ENCODE measurements at places on chromosomes 1 and 21. TPM values are rescaled to one million over a fixed set of nuclear protein-coding genes. Genes with fewer than 3 reads are reported as not detected.

HCRTR1 gene
- 0.17 TPM for polyA plus RNA-seq

ARMH1 gene
- polyA plus RNA-seq: 5.6 TPM

PODN gene
- polyA plus RNA-seq: 1.4 TPM

ALPL gene
- 30.4 TPM for polyA plus RNA-seq

GCSAML gene
- 1.1 TPM for polyA plus RNA-seq

SERTAD4 gene
- 4.9 TPM for polyA plus RNA-seq

NR0B2 gene
- polyA plus RNA-seq: 1.3 TPM

FLG2 gene
- polyA plus RNA-seq: 0.03 TPM

CNKSR1 gene
- 10.3 TPM for polyA plus RNA-seq

SMCP gene
- not detected for polyA plus RNA-seq

PADI3 gene
- polyA plus RNA-seq: not detected

All from right renal cortex interstitium (tissue), 3 donors.